ENCODE measurements at places on chromosomes 11 and 22. TPM values are rescaled to one million over a fixed set of nuclear protein-coding genes. Genes with fewer than 3 reads are reported as not detected.

Gene SLC17A6
- not detected for total RNA-seq

Gene APLNR
- total RNA-seq = not detected

Gene FDXACB1
- 2.7 TPM for total RNA-seq

Gene AMPD3
- total RNA-seq = 19.7 TPM

Gene GALR3
- not detected for total RNA-seq

Gene LRRC32
- total RNA-seq = 71.4 TPM

DNA sequence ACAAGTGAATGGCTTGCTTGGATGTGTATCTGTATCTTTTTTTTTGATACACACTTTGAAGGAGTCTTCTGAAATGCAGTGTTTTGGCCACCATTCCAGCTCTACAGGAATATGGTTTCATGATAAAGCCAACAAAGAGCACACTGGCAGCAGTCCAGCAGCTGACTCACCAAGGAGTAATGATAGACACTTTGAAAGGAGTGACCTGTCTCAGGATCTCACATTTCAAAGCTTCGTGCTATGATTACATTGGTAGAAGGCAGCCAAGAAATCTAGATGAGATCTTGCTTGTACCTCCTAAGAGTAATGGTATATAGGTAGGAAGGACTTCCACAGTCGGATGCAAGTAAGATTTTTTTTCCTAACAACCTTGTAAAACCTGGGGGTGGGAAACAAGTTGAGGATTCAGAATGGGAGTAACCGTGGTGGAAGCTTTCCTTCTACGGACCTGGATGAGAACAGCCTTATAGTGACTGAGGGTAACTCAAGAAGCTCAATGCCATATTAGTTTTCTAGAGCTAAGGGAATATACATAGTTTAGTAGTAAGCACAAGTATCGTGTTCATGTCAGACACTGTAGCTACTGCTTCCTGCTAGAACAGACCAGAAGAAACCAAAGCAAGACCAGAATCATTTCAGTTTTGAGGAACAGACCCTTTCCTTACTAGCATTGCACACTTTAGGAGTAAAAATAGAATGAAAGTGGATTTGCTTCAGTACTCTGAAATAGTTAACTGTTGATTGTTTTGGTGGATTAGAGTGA lies 25.0 kb downstream of the MTMR3 start:
- DNase-seq = no peak

GRCh38 chr11:112321501-112322172 lies 61.0 kb upstream of the PLET1 start:
- no peak for DNase-seq

DNA sequence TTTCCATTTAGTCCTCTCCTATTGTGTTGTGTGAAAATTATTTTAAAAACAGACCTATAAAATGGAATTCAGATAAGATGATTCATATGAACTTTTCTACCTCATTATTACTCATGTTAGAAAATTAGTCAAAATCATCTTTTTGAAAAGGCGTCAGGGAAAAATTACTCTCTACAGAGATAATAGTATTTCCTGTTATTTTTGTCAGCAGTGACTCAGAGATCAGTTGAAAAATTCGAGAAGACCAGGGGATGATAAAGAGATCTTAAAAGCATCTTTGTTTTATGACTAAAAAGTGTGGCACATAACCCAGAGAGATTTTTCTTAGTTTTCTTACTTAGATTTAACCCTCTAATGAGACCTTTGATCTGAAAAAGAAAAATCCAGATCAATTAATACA lies 157.9 kb upstream of the CARD18 start:
- DNase-seq = no peak

GRCh38 chr11:24932110-24933000 lies 435.5 kb downstream of the LUZP2 start:
- no peak for DNase-seq

DNA sequence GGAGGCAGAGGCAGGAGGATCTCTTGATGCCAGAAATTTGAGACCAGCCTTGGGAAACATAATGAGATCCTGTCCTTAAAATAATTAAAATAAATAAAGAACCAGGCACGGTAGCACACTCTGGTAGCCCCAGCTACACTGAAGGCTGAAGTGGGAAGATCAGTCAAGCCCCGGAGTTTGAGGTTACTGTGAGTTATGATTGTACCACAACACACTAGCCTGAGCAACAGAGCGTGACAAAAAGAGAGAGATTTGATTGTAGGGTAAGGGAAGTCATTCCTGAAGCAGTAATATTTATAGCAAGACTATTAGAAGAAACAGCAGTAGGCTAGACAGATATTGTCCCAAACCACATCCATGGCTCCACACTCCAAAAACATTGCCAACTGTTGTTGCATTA lies 1408.4 kb upstream of the TENM4 start:
- DNase-seq = no peak

GRCh38 chr22:31230871-31231621 lies 18.9 kb downstream of the LIMK2 start:
- DNase-seq = peak; percentile 75

- DNase-seq = peak; percentile 20
These were observed 12.6 kb upstream of the NECTIN1 start for GRCh38 chr11:119741369-119742262.

DNA sequence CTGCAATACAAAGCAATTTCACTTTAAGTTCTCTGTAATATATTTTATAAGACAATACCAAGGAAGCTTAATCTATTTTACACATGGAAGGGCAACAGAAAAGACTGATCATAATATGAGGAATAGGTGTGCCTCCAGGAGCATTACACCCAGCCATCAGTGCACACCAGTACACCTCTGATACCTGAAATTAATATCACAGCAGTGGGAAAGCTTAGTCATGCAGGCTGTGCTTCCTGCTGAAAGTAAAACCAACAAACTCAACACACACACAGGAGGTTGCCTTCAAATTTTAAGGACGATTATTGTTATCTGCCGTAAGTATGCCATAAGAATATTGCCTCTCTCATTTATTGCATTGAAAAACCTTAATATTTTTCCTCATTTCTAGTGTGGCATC lies 1119.1 kb upstream of the TENM4 start:
- DNase-seq = no peak

DNA sequence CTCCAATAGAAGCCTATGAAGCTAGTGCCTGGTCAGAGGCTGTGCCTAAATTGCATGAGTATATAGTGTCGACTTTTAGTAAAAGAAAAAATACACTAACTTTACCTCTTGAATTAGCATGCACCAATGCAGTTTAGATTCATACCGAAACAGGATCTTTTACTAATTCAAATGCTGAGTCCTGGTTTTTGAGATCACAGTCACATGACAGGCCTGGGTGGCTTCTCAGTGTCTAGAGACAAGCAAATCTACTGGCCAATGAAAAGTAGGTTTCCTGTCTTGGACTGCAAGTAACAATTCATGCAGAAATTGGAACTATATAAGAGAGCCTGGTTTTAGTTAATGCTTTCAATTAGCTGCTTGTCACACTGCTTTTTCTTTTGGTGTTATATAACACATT lies 7.2 kb downstream of the ARHGEF12 start:
- DNase-seq = peak; percentile 48

GRCh38 chr22:42208362-42208761 lies 62.1 kb downstream of the TCF20 start:
- peak; percentile 15 for DNase-seq

GRCh38 chr11:836700-837099 lies 3.9 kb downstream of the CD151 start:
- DNase-seq = no peak

GRCh38 chr22:28252539-28252938 lies 333.5 kb upstream of the PITPNB start:
- DNase-seq = no peak

Measured in CD4-positive, CD25-positive, alpha-beta regulatory T cell (primary cell).